Purkinje cell (primary cell): ENCODE measurements at places on chromosomes 7 and 10. TPM values are rescaled to one million over a fixed set of nuclear protein-coding genes. Genes with fewer than 3 reads are reported as not detected.

FAM180A gene
- 0.42 TPM in 1 of 2 replicates, not detected in the other for polyA plus RNA-seq

SLC39A12 gene
- polyA plus RNA-seq = 0.58 TPM in 1 of 2 replicates, not detected in the other

TMEM196 gene
- 2.9 TPM in 1 of 2 replicates, not detected in the other for polyA plus RNA-seq

ZFAND4 gene
- 18.9 and 24.3 TPM in 2 replicates for polyA plus RNA-seq

INA gene
- polyA plus RNA-seq = 332 and 395 TPM in 2 replicates

KLF14 gene
- not detected in 2 replicates for polyA plus RNA-seq

BLOC1S2 gene
- polyA plus RNA-seq = 77.1 and 130 TPM in 2 replicates

POM121C gene
- polyA plus RNA-seq = 8.3 and 9.6 TPM in 2 replicates

NRP1 gene
- 0.42 TPM in 1 of 2 replicates, not detected in the other for polyA plus RNA-seq

INSYN2A gene
- polyA plus RNA-seq = 0.60 and 0.74 TPM in 2 replicates

ICA1 gene
- polyA plus RNA-seq = 4.6 and 6.5 TPM in 2 replicates
